ENCODE measurements at places on chromosomes 1 and 21. TPM values are rescaled to one million over a fixed set of nuclear protein-coding genes. Genes with fewer than 3 reads are reported as not detected.

The CNIH3 gene
- 1.6 TPM for total RNA-seq

- no peaks in the 10 kb centered on the region for H3K27me3 ChIP-seq
- no peak overlapping the region for H3K4me3 ChIP-seq
- no peaks in the 10 kb centered on the region for H3K36me3 ChIP-seq
- no peaks in the 10 kb centered on the region for H3K4me1 ChIP-seq
- DNase-seq = no peak
These were observed 241.8 kb upstream of the IRF2BP2 start for GRCh38 chr1:234851450-234852438.

- no peaks in the 10 kb centered on the region for H3K36me3 ChIP-seq
- DNase-seq = peak; percentile 55
- no peaks in the 10 kb centered on the region for H3K4me1 ChIP-seq
- no peak overlapping the region for H3K4me3 ChIP-seq
- no peaks in the 10 kb centered on the region for H3K27me3 ChIP-seq
- no peak overlapping the region for H3K27ac ChIP-seq
These were observed 11.1 kb upstream of the C1orf174 start for GRCh38 chr1:3910857-3911845.

GRCh38 chr1:21206117-21206516 lies 29.4 kb upstream of the EIF4G3 start:
- no peak for DNase-seq
- no peak overlapping the region for H3K27ac ChIP-seq
- no peaks in the 10 kb centered on the region for H3K27me3 ChIP-seq
- no peak overlapping the region for H3K4me3 ChIP-seq

DNA sequence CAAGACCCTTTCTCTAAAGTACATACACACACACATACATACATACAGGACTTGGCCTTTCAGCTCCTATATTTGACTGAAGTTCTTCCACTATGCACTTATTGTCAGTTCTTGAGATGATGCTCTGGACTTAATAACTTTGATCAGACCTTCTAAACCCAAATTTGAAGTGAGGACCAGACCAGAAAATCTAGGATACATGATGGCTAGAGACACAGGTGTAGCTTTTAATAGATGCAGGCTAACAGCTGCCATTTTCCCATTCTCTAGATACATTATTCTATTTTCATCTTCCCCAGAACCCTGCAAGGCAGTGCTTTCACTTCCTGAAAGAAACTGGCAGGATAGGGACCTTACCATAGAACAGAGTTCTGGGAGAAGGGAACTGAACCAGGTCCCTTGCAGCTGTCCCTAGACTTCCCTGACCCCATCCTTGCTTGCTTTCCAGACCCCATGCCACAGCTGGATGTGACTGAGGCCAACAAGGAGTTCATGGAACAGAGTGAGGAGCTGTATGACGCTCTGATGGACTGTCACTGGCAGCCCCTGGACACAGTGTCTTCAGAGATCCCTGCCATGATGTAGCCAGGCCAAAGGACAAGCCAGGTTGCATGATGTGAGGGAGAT lies 14.9 kb upstream of the RAB42 start:
- no peaks in the 10 kb centered on the region for H3K27me3 ChIP-seq
- H3K27ac ChIP-seq = no peak overlapping the region
- H3K36me3 ChIP-seq = peaks cover 42% of the 10 kb centered on the region
- H3K4me3 ChIP-seq = no peak overlapping the region
- no peak for DNase-seq

DNA sequence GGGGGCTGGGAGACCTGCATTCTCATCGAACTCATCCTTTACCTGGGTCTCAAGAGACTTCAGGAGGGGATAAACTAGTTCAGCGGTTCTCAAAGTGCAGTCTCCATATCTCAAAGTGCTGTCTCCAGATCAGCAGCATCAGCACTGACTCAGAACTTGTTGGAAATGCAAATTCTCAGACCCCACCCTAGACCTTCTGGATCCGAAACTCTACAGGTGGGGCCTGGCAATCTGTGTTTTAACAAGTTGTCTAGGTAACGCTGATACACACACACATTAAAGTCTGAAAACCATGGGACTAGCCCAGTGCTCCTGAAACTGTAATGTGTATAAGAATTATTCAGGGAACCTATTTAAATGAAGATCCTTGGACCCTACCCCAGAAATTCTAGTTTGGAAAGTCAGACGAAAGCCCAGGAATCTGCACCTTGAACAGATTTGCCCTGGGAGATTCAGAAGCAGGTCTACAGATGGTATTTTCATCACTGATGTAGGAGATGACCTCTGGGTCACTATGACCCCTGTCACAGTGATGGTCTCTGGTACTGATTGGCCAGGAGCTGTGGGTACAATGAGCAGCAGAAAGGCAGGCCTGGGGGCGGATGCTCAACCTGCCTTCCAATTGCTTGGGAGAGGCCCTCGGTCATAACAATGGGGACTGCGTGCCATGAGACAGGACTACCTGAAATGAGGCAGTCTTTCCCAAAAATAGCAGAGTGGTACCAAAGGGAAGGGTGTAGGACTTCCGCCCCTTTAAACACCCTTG lies 127.2 kb downstream of the FAM78B start:
- no peak overlapping the region for H3K4me3 ChIP-seq
- no peaks in the 10 kb centered on the region for H3K4me1 ChIP-seq

The ADAMTS5 gene
- not detected for total RNA-seq

GRCh38 chr1:240387051-240387450 lies 224.9 kb downstream of the GREM2 start:
- no peak overlapping the region for H3K4me3 ChIP-seq
- no peaks in the 10 kb centered on the region for H3K4me1 ChIP-seq
- no peaks in the 10 kb centered on the region for H3K27me3 ChIP-seq
- H3K27ac ChIP-seq = no peak overlapping the region

GRCh38 chr1:112418099-112418892 lies 22.3 kb downstream of the CTTNBP2NL start:
- H3K27ac ChIP-seq = no peak overlapping the region
- H3K36me3 ChIP-seq = no peaks in the 10 kb centered on the region
- no peaks in the 10 kb centered on the region for H3K27me3 ChIP-seq
- no peaks in the 10 kb centered on the region for H3K4me1 ChIP-seq
- H3K4me3 ChIP-seq = no peak overlapping the region
- no peak for DNase-seq

- no peak overlapping the region for H3K4me3 ChIP-seq
- no peaks in the 10 kb centered on the region for H3K27me3 ChIP-seq
- no peak overlapping the region for H3K27ac ChIP-seq
These were observed 12.5 kb downstream of the SLC9A1 start for GRCh38 chr1:27142464-27142863.

DNA sequence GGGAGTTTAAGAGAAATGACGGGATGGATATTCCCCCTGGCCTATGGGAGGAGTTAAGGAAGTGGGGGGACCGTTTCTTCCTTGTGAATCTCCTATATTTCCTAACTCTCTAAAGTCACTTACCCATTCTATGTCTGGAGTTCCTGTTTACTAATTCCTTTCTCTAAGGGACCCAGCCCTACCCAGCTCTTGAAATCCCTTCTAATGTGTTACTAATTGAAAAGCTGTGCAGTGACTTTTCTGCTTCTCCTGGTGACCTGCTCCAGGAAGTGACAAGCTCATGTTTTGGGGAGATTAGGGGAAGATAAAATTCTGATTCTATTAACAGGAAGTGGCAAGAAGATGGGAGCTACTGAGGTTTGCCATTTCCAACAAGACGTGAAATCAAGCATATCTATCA lies 4.0 kb upstream of the SAMSN1 start:
- DNase-seq = no peak
- H3K4me1 ChIP-seq = peaks cover 39% of the 10 kb centered on the region

DNA sequence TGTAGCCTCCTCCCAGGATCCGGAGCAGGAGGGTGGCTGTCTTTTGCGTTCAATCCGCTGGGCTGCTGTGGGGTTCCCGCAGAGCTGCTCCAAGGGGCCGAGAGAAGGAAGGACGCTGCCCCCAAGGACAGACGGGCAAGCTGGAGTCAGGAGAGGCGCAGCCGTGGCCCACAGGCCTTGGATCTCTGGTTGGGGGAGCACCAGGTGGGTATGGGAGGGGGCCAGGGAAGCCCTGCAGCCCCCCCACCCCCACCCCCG lies 15.9 kb upstream of the SKI start:
- H3K4me1 ChIP-seq = peaks cover 15% of the 10 kb centered on the region
- no peak overlapping the region for H3K4me3 ChIP-seq
- H3K27me3 ChIP-seq = no peaks in the 10 kb centered on the region
- no peaks in the 10 kb centered on the region for H3K36me3 ChIP-seq
- no peak for DNase-seq

DNA sequence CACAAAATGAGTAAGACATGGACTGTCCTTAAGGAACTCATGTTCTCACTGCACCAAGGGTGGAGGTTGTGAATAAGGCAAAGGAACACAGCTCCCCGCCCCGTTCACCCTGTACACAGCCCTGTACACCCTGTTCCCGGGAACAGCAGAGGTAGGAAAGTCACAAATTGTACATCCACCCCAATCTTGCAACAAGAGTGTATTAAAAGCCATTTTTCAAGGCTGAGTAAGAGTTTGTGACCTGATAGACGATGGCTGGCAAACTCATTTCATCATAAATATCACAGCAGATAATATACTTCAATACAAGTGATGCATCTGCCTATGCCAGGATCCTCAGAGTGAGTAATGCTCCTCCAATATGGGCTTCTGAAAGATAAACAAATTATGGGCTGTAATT lies 52.5 kb upstream of the CAMK1G start:
- no peak overlapping the region for H3K4me3 ChIP-seq
- H3K27ac ChIP-seq = no peak overlapping the region
- no peaks in the 10 kb centered on the region for H3K27me3 ChIP-seq
- no peaks in the 10 kb centered on the region for H3K36me3 ChIP-seq
- DNase-seq = no peak
- no peaks in the 10 kb centered on the region for H3K4me1 ChIP-seq

GRCh38 chr1:110708974-110709440 lies 34.3 kb upstream of the KCNA3 start:
- no peaks in the 10 kb centered on the region for H3K36me3 ChIP-seq
- no peak overlapping the region for H3K27ac ChIP-seq
- H3K4me3 ChIP-seq = no peak overlapping the region
- peaks cover 7% of the 10 kb centered on the region for H3K4me1 ChIP-seq

The BTF3L4 gene
- 32.4 TPM for total RNA-seq

DNA sequence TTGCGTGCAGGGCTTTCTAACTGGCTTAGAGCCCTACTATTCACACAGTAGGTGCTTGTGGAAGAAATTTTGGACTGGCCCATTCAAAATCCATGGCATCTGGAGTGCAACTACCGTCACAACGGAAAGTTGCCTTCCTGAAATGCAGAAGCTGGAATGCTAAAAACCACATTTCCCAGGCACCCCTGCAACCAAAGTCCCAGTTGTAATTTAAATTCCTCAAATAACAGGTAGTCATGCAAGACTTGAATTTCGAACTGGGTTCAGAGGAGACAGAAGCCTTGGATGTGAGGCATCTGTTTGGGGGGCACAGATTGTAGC lies 186.7 kb downstream of the TOMM20 start:
- H3K27me3 ChIP-seq = no peaks in the 10 kb centered on the region
- H3K4me1 ChIP-seq = no peaks in the 10 kb centered on the region
- no peak overlapping the region for H3K27ac ChIP-seq
- no peak for DNase-seq
- no peak overlapping the region for H3K4me3 ChIP-seq

The KLHL20 gene
- 20.5 TPM for total RNA-seq

The CADM3 gene
- not detected for total RNA-seq

The CCDC181 gene
- 0.26 TPM for total RNA-seq

The CFAP57 gene
- 0.33 TPM for total RNA-seq

DNA sequence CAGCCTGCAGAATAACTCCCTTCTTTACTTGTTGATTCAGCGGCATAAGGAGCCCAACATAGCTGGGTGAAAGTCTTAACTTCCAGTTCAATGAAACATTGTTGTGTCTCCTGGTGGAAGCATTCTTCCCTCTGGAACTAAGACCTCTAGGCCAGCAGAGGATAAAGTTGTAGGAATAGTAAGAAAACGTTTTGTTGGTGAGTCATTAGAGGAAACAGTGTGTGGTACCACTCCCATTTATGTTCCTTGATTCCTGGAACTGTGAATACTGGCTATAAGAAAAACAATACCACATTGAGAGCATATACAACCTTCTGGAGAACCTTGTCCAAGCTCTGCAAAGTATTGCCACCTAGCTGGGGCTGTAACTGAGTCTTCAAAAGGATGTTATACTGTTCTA lies 737.4 kb upstream of the ZP4 start:
- H3K27me3 ChIP-seq = no peaks in the 10 kb centered on the region
- no peaks in the 10 kb centered on the region for H3K4me1 ChIP-seq
- no peaks in the 10 kb centered on the region for H3K36me3 ChIP-seq
- no peak overlapping the region for H3K27ac ChIP-seq

The C1orf87 gene
- not detected for total RNA-seq

- no peak overlapping the region for H3K27ac ChIP-seq
- H3K4me1 ChIP-seq = peaks cover 60% of the 10 kb centered on the region
- no peak for DNase-seq
- no peak overlapping the region for H3K4me3 ChIP-seq
- H3K36me3 ChIP-seq = no peaks in the 10 kb centered on the region
- no peaks in the 10 kb centered on the region for H3K27me3 ChIP-seq
These were observed 4.2 kb upstream of the PRXL2B start for GRCh38 chr1:2582391-2582790.

GRCh38 chr21:45596704-45597318 lies 46.7 kb upstream of the PCBP3 start:
- no peak overlapping the region for H3K4me3 ChIP-seq
- H3K27me3 ChIP-seq = no peaks in the 10 kb centered on the region
- no peaks in the 10 kb centered on the region for H3K36me3 ChIP-seq
- peaks cover 19% of the 10 kb centered on the region for H3K4me1 ChIP-seq
- DNase-seq = peak; percentile 86
- no peak overlapping the region for H3K27ac ChIP-seq

DNA sequence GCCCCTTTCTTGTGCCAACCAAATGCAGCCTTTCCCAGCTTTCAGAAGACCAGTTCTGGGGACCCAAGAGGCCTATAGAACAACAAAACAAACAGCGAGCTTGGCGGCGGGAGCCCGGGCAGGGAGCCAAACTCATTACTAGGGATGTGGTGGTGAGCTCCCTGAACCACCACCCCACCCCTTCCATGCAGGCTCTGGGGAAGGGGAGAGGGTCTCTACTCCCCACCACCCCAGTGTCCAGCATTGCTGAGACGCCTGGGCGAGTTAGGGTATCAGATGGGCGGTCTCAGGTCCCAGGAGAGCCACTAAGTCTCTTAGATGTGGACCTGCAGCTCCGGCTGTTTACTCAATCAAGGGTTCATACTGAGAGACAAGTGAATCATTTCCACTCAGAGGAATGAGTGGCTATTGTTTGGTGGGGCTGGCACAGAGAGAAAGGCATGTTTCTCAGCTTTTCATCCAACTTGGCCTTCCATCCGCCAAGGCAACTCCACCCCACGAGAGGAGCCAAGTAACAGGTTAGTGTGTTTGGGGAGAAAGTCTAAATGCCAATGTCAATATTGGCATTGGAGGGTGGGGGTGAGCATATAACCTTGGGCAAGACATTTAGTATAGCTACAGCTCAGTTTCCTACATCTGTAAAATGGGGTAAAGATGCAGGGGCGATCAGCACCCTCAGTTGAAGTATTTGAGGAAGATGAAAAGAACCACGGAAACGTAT lies 40.9 kb downstream of the PLXNA2 start:
- DNase-seq = no peak
- H3K4me1 ChIP-seq = no peaks in the 10 kb centered on the region
- no peak overlapping the region for H3K4me3 ChIP-seq

Data from CD8-positive, alpha-beta memory T cell (primary cell).